Activated CD8-positive, alpha-beta memory T cell treated with anti-CD3 and anti-CD28 coated beads, Interleukin-2, amount 50 U/mL, for 4 hours (primary cell): ENCODE measurements at places on chromosomes 3 and 15.

- DNase-seq = no peak
Observed at GRCh38 chr15:73572296-73572695, 60.9 kb downstream of the NPTN start.

- DNase-seq = no peak
Observed at GRCh38 chr3:34947834-34948233, 691.5 kb upstream of the ARPP21 start.

GRCh38 chr15:100941536-100941935 lies 22.4 kb downstream of the LRRK1 start:
- no peak for DNase-seq

DNA sequence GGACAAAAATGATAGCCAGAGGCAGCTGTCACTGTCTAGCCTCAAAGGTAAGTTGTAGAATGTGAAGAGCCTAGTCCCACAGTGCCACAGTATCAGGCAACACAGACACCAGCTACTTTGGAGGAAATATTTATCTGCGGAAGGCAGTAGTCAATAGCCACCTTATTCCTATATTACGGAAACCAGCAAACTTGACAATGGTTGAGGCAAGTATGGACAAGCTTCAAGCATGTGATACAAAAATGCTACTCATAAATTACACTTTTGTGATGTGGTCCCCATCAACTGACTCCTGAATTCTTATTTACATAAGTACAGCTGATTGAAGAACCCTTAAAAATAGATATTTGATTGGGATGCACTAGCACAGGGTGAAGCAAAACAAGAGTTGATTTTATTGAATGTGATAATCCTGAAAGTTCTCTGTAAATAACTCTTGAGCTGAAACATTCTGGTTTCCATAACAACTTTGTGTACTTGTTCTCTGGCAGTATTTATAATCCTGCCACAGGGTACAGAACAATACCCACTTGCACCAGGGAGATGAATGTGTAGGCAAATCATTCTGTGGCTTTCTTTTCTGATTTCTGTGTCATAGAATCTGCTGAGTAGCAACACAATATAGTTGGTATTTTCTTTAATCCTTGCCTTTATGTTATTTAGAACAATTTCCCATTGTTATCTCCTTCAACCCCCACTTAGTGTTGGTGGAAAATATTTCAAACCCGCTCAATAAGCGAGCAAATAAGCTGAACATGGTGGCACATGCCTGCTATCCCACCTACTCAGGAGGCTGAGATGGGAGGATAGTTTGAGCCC lies at the start of gene ANKUB1:
Gene ANKUB1 (minus strand): TSS at position 103 of the 819 bp plus-strand sequence. CDS start 188 bp downstream, outside the sequence.
- DNase-seq = no peak

DNA sequence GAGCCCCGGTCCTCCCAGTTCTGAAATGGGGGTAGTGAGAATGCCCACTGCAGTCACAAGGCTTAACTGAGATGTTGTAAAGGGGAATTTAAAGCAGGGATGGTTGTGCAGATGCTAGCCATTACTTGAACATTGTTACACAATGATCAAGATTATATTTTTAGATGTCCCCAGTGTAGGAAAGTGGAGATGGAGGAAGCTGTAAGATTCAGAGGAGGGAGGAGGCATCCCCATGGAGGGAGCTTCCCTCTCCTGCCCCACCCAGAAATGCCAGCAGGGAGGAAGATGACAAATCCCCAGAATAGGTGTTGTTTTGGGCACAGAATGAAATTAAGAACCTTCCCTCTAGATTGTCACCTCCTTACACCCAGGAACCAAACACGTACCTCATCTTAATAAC lies 46.1 kb downstream of the EFCAB12 start:
- DNase-seq = no peak

GRCh38 chr3:48407542-48408099 lies 22.3 kb downstream of the PLXNB1 start:
- no peak for DNase-seq

GRCh38 chr15:101476756-101477155 lies 12.8 kb downstream of the PCSK6 start:
- DNase-seq = no peak

DNA sequence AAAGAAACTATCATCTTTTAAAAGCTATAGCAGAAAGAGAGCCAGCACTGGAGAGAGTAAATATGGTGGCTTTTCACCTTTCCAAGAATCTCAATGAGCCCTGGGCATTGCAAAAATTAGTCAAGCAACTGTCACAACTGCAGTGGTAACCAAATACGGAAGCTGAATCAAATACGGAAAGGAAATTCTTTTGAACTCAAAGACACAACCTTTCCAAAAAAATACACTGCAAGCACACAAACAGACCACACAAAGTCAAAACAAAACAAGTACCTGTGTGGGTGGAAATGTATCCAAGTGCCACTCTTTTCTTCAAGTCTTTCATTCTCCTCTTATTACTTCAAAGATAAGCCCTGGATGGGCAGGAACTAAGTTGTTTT lies 17.6 kb downstream of the VGLL4 start:
- DNase-seq = no peak

DNA sequence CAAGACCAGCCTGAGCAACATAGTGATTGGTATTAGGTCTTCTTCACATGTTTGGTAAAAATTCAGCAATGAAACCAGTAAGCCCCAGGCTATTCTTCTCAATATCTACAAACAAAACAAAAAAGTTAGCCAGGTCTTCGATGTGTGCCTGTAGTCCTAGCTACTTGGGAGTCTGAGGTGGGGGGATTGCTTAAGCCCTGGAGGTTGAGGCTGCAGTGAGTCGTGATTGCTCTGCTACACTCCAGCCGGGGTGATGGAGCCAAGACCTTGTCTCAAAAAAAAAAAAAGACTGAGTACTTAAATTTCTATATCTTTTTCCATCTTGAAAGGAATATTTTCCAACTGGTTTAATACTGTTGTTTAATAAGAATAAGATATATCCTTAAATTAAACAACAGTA lies 106.8 kb downstream of the MBNL1 start:
- DNase-seq = no peak

- no peak for DNase-seq
Observed at GRCh38 chr3:15405448-15406050, 21.8 kb downstream of the METTL6 start.

DNA sequence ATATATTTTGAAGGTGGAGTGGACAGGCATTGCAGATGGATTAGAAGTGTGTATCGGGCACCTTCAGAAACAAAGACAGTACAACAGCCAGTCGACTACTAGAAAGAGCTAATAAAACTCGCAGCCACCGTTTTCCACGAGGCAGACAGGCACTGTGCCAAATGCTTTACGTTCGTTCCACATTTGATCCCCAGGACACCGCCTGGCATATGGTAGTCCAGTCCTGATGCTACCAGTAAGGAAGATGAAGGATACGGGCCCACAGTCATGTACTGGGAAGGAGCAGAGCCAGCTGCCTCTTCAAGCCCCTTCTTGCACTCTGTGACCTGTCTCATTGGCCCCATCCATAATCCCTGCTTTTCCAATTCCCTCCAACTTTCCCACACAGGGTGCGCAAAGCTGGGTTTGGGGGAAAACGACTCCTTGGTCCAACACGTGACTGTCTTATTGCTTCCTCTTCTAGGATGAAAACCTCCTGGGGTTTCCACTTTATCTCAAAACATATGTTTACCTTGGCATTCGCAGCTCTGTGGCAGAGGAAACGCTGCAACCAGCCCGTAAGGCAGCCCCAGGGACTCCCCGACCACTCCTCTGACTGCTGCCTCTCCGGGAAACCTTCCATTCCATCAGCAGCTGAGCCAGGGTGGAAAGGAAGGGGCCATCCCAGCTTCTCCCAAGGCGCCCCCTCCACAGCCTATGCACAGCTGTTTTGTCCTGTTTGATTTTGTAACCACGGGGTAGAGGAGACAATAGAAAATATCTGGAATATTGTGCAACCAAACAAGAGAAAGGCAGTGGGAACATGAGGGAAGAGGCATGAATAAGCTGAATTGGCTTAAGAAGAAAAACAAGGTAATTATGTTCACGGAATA lies 107.4 kb downstream of the ADAMTS17 start:
- DNase-seq = no peak

GRCh38 chr3:58665405-58665804 lies 1.2 kb downstream of the FAM3D start:
- no peak for DNase-seq
